ENCODE measurements at places on chromosomes 1 and 21.
A peak's percentile ranks its signal among the peaks of the same experiment; 100 is the strongest.

GRCh38 chr1:64195081-64195395 is 8.4 kb upstream of the UBE2U start:
- peaks cover 36% of the 10 kb centered on the region for H3K4me1 ChIP-seq
- no peak overlapping the region for H3K4me3 ChIP-seq
- no peaks in the 10 kb centered on the region for H3K27me3 ChIP-seq
- H3K27ac ChIP-seq: peak overlapping the region; percentile 87
- no peak for DNase-seq

- peaks cover 68% of the 10 kb centered on the region for H3K4me1 ChIP-seq
- DNase-seq: peak; percentile 86
- H3K27me3 ChIP-seq: no peaks in the 10 kb centered on the region
- H3K4me3 ChIP-seq: peak overlapping the region; percentile 88
- H3K36me3 ChIP-seq: peaks cover 9% of the 10 kb centered on the region
Measured at GRCh38 chr1:23554481-23555269, 4.6 kb downstream of the ID3 start.

GRCh38 chr1:56507925-56508522 is 71.3 kb downstream of the PLPP3 start:
- H3K27me3 ChIP-seq: no peaks in the 10 kb centered on the region
- peaks cover 61% of the 10 kb centered on the region for H3K36me3 ChIP-seq
- peaks cover 24% of the 10 kb centered on the region for H3K4me1 ChIP-seq

GRCh38 chr1:225447650-225448089 is 19.8 kb upstream of the LBR start:
- no peak for DNase-seq
- no peaks in the 10 kb centered on the region for H3K36me3 ChIP-seq
- H3K27ac ChIP-seq: peak overlapping the region; percentile 80
- peak overlapping the region; percentile 22 for H3K4me3 ChIP-seq

DNA sequence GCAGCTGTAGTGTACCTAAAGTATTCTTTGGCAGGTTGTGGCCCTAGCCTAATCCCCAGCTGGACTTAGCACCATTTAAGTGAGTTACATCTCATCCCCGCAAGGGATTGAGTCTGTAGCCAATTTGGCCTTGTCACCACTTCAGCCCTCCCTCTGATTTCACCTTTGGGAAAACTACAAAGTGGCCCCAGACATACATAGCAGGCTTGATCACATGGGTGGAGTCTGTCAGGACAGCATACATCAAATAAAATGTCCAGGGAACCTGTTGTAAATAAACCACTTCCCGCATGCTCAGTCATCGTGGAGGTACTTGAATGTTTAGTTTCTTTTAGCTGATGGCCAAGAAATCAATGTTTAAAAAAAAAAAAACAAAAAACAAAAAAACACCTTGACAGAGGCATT is 142.5 kb downstream of the DHRS3 start:
- H3K4me1 ChIP-seq: peaks cover 94% of the 10 kb centered on the region
- peaks cover 3% of the 10 kb centered on the region for H3K36me3 ChIP-seq
- no peaks in the 10 kb centered on the region for H3K27me3 ChIP-seq
- no peak overlapping the region for H3K4me3 ChIP-seq

GRCh38 chr21:34072145-34073031 is 990 bp upstream of the MRPS6 start:
- H3K27ac ChIP-seq: peak overlapping the region; percentile 75
- H3K4me3 ChIP-seq: peak overlapping the region; percentile 69
- H3K27me3 ChIP-seq: no peaks in the 10 kb centered on the region
- no peak for DNase-seq

- no peaks in the 10 kb centered on the region for H3K36me3 ChIP-seq
- H3K27me3 ChIP-seq: peaks cover 97% of the 10 kb centered on the region
- no peak for DNase-seq
- H3K27ac ChIP-seq: no peak overlapping the region
Measured at GRCh38 chr1:209675565-209676154, 448 bp downstream of the G0S2 start.

DNA sequence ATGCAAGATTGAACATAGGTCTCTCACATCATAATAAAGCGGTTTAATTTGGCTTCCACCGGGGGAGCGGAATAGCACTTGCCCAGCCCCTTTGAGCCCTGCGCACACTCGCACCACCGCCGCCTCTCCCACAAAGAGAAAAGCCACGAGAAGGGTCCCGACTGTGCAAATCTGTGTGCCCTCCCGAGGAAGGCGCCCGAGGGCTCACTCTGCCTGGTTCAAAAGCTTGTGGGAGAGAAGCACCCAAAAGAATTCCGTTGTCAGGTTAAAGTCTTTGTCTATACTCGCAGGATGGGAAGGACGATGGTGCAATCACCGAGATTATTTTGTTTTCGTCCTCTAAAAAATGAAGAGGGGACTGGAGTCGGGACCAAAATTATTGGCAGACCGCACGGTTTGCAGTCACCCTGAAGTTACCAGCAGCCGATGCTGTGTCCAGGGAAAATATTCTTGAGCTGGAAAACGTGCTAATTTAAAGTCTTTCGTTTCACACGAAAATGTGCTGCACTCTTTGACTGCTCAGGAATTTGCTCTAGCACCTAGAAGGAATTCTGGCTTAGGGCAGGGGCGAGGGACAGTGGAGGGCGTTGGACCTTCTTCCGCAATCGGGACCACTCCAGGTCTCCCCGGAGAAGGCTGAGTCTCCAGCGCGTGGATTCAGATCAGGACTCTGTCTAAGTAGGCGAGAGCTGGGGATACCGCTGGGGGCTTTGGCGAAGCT is 6.6 kb upstream of the SIM2 start:
- H3K27ac ChIP-seq: no peak overlapping the region
- H3K36me3 ChIP-seq: no peaks in the 10 kb centered on the region
- peaks cover 97% of the 10 kb centered on the region for H3K27me3 ChIP-seq
- peaks cover 21% of the 10 kb centered on the region for H3K4me1 ChIP-seq
- H3K4me3 ChIP-seq: no peak overlapping the region

DNA sequence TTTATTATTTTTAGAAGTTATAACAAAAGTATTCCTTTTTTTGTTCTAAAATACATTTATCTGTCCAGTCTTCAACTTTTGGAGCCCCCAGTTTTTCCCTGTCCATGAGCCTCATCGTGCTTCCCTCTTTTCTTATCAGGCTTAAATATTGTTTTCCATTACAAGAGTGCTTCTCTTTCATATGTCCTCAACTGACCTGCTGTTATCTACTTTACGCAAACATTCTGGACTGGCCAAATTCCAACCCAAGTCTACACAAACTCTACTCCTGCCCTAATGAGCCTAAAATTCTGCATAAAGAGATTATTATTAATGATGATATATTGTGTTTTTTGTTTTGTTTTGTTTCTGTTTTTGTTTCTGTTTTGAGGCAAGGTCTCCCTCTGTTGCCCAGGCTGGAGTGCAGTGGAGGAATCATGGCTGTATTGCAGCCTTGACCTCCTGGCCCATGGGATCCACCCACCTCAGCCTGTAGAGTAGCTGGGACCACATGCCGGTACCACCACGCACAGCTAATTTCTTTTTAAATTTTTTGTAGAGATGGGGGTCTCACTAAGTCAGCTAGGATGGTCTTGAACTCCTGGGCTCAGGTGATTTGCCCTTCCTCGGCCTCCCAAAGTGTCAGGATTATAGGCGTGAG is 318.8 kb upstream of the NEGR1 start:
- no peaks in the 10 kb centered on the region for H3K4me1 ChIP-seq
- DNase-seq: no peak
- H3K27me3 ChIP-seq: no peaks in the 10 kb centered on the region
- no peak overlapping the region for H3K4me3 ChIP-seq
- no peak overlapping the region for H3K27ac ChIP-seq
- H3K36me3 ChIP-seq: no peaks in the 10 kb centered on the region

GRCh38 chr1:226882631-226883409 is 12.4 kb downstream of the PSEN2 start:
- peaks cover 18% of the 10 kb centered on the region for H3K4me1 ChIP-seq
- H3K27me3 ChIP-seq: no peaks in the 10 kb centered on the region
- H3K27ac ChIP-seq: peak overlapping the region; percentile 68
- no peak for DNase-seq

- peaks cover 15% of the 10 kb centered on the region for H3K4me1 ChIP-seq
- peak overlapping the region; percentile 30 for H3K27ac ChIP-seq
- H3K36me3 ChIP-seq: peaks cover 59% of the 10 kb centered on the region
- no peaks in the 10 kb centered on the region for H3K27me3 ChIP-seq
- DNase-seq: no peak
Measured at GRCh38 chr1:66371233-66372005, 162.5 kb upstream of the SGIP1 start.

DNA sequence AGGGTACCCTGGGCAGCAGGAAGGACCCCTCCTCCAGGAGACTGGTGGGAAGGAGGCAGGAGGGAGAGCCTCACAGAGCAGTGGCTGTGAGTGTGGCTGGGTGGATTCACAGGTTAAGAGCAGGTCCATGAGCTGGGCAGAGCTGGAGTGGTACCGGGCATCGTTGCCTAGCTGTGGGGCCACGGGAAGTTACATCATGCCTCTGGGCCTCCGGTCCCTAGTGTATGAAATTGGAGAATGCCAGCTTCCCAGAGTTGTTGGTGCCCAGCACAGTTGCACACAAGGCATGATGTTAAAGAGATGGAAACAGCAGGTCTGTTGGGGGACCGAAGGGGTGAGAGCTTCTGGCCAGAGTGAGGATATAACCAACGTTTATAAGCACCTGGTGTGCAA is 18.5 kb downstream of the FOXO6 start:
- no peak overlapping the region for H3K4me3 ChIP-seq
- H3K36me3 ChIP-seq: peaks cover 30% of the 10 kb centered on the region
- peaks cover 76% of the 10 kb centered on the region for H3K4me1 ChIP-seq
- H3K27me3 ChIP-seq: peaks cover 33% of the 10 kb centered on the region

GRCh38 chr21:28602546-28602945 is 390.1 kb downstream of the LTN1 start:
- DNase-seq: no peak
- H3K4me1 ChIP-seq: no peaks in the 10 kb centered on the region
- H3K36me3 ChIP-seq: peaks cover 5% of the 10 kb centered on the region
- no peak overlapping the region for H3K4me3 ChIP-seq

DNA sequence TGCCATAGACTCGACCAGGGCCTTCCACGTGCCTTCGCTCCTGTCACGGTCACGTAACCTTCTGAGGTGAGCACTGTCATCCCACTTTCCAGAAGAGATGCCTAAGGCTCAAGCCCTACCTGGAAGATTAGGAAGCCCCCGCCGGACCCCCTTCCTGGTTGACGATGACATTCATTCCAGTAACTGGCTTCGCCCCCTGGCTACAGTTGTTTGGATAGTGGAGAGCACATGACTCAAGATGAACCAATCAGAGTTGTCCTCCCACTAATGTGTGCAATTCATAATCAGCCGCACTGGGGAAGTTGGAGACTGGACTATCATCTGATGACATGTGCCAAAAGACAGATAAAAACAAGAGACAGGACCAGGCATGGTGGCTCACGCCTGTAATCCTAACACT is 104.0 kb upstream of the GJB5 start:
- no peaks in the 10 kb centered on the region for H3K36me3 ChIP-seq
- no peak overlapping the region for H3K27ac ChIP-seq
- DNase-seq: no peak
- H3K4me3 ChIP-seq: no peak overlapping the region

GRCh38 chr1:234309598-234310459 is 63.4 kb upstream of the COA6 start:
- peak; percentile 72 for DNase-seq
- H3K4me1 ChIP-seq: no peaks in the 10 kb centered on the region
- no peaks in the 10 kb centered on the region for H3K36me3 ChIP-seq
- no peak overlapping the region for H3K27ac ChIP-seq

DNA sequence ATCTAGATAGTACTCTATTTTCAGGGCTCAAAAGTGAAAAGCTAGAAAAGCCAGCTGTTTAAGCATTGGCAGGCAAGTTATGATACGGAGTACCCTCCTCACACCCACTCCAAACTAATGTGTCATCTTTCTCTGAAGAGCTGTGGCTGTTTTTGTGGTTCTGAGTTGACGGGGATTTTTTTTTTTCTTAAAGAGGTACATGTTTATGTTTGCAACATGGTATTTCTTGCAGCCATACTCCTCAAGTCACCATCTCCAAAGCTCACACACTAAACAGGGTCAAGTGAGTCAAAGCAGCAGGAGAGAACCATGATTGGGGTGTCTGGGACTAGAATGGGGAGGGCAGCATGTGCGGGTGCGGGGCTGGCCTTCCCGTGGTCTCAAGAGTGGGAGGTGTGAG is 347.2 kb downstream of the DISC1 start:
- peaks cover 10% of the 10 kb centered on the region for H3K4me1 ChIP-seq
- no peak for DNase-seq
- H3K27me3 ChIP-seq: no peaks in the 10 kb centered on the region

- no peaks in the 10 kb centered on the region for H3K27me3 ChIP-seq
- H3K4me3 ChIP-seq: no peak overlapping the region
- DNase-seq: no peak
- no peaks in the 10 kb centered on the region for H3K4me1 ChIP-seq
- H3K36me3 ChIP-seq: no peaks in the 10 kb centered on the region
- H3K27ac ChIP-seq: no peak overlapping the region
Measured at GRCh38 chr21:19648391-19648790, 1244.8 kb upstream of the TMPRSS15 start.

- peak overlapping the region; percentile 84 for H3K4me3 ChIP-seq
- H3K27ac ChIP-seq: no peak overlapping the region
- H3K27me3 ChIP-seq: no peaks in the 10 kb centered on the region
- H3K36me3 ChIP-seq: peaks cover 21% of the 10 kb centered on the region
- peak; percentile 66 for DNase-seq
Measured at GRCh38 chr1:87335175-87335884, 6.7 kb downstream of the LMO4 start.

DNA sequence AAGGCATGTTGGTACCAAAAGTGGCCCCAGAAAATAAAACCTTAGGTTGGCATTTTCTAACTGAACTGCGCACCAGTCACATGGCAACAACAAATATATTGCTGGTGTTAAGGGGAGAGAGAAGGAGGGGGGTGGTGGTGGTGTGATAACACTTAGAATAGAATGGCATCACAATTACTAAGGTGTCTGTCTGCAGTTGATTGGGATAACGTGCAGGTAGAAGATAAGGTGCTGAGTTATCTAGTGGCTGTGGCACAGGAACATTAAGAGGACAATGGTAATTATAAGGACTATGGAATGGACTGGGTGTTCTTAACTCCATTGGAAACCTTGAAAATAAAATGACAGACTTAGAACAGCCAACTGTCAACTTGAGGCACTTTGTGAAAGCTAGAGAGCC is 1.4 kb upstream of the YIPF1 start:
- DNase-seq: no peak
- no peaks in the 10 kb centered on the region for H3K36me3 ChIP-seq
- no peaks in the 10 kb centered on the region for H3K27me3 ChIP-seq
- peaks cover 10% of the 10 kb centered on the region for H3K4me1 ChIP-seq
- no peak overlapping the region for H3K27ac ChIP-seq

GRCh38 chr21:35231090-35231489 is 182.0 kb upstream of the RUNX1 start:
- no peak for DNase-seq
- peaks cover 12% of the 10 kb centered on the region for H3K4me1 ChIP-seq
- no peaks in the 10 kb centered on the region for H3K36me3 ChIP-seq

- no peaks in the 10 kb centered on the region for H3K27me3 ChIP-seq
- DNase-seq: no peak
- H3K4me1 ChIP-seq: peaks cover 13% of the 10 kb centered on the region
- H3K36me3 ChIP-seq: no peaks in the 10 kb centered on the region
Measured at GRCh38 chr1:116704278-116704677, 36.7 kb upstream of the IGSF3 start.

All from mesothelial cell of epicardium (in vitro differentiated cells).